CD4-positive, alpha-beta T cell treated with Interleukin-17A for 4 hours (primary cell): ENCODE measurements at places on chromosomes 2 and 18.

DNA sequence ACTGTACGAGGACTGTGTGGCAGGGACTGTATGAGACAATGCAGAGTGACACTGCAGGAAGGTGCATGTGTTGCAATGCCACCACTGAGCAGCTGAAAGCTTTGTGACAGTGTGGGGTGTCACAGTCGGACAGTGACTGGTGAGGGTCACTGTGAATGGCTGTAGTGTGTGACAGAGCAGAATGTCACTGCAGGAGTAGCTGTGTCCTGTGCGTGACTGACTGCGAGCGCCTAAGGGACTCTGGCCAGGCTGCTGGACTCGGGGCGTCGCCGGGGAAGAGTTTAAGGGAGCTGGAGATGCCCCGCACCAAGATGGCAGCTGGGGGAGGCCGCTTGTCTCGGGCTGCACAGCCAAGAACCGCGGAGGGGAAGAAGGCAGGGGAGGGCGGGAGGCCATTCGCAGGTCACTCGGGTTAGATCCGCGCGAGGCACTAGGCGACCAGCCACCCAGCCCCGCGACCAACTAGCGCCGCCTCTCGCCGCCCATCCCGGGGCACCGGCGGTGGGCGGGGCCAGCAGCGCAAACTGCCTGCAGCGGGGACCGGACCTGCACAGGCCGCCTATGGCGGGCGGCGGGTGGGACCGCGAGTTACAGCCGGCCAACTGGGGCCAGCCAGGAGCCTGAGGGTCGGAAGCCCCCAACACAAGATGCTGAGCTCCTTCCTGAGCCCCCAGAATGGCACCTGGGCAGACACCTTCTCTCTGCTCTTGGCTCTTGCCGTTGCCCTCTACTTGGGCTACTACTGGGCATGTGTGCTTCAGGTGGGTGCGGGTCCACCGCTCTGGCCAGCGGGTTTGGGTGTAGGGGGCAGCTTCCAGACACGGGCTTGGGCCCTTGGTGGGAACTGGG, at the start of gene ABHD1:
Gene ABHD1, plus strand, starts transcription at position 514 of the 849 bp plus-strand sequence. Its CDS starts 134 bp downstream, at position 648.
- DNase-seq: peak; percentile 84

- no peak for DNase-seq
Measured at GRCh38 chr18:48905513-48905912, 45.3 kb downstream of the SMAD7 start.

DNA sequence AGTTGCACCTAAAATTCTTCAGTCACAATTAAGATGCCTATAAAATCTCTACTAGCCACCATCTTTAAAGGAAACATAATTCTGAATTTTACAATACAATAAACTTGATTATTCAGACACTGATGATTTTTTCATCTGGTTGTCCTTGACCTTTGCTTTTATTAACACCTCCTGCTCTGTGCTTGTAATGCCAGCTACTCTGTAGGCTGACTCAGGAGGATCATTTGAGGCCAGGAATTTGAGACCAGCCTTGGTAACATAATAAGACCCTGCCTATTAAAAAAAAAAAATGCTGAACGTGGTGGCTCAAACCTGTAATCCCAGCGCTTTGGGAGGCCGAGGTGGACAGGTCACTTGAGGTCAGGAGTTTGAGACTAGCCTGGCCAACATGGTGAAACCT, 38.3 kb downstream of the HAT1 start:
- DNase-seq: no peak

DNA sequence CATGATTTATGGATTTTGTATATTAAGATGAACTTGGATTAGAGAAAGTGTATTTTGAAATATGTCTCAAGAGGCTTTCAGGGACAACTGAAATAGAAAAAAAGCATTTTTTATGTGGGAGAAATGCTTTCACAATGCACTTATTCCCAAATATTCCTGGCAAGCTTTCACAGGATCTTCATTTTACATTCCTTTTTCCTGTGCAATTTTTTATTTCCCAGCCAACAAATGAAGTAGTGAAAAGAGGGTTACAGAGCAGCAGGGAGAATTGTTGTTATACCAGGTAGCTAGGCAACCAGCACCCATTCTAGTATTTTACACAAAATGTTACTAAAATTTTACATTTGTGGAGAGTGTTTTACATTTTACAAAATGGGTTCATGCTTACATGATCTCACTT, 167.0 kb upstream of the RPRM start:
- DNase-seq: no peak

GRCh38 chr2:105797298-105797819, 52.6 kb downstream of the NCK2 start:
- peak; percentile 54 for DNase-seq

- no peak for DNase-seq
Measured at GRCh38 chr2:144468823-144469595, 50.9 kb downstream of the ZEB2 start.

GRCh38 chr2:219426534-219427136, 8.0 kb upstream of the SPEG start:
- DNase-seq: no peak

DNA sequence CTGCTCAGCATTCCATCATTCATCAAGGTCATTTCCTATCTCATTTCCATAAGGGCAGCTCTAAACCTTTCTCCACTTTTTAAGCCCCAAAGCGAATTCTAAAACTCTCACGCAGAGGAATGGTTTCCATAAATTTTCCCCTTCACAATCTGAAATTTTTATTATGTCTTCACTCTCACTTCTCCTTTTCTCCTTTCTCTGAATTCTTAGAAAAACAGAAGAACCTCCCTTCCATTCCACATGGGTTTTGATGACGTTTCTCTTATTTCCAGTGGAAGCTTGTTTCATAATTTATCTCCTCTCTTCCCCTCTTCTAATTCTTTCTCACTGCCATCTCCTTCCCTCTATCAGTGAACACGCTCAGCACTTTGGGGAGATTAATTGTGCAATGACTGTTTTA, 97.3 kb downstream of the SPATS2L start:
- no peak for DNase-seq

- DNase-seq: no peak
Measured at GRCh38 chr2:64404743-64405142, 49.2 kb upstream of the LGALSL start.

- no peak for DNase-seq
Measured at GRCh38 chr2:227921648-227922047, 50.2 kb downstream of the DAW1 start.

DNA sequence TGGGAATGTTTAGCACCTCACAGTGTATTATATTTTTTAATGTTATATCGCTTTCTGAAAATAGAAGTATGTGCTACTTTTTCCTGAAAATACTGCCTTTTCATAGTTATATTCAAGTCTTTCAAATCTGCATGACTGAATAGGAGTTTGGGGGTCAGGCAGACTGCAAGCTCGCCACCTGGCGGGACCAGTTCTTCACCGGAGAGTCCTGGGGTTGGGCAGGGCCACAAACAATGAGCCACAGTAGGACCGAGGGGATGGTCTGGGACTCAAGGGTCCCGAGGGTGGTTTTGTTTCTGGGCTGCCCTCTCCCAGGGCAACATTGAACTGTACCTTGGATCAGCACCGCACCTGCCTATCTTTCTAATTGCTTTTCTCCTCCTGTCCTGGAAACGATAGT, 70.6 kb downstream of the VWA3B start:
- no peak for DNase-seq

DNA sequence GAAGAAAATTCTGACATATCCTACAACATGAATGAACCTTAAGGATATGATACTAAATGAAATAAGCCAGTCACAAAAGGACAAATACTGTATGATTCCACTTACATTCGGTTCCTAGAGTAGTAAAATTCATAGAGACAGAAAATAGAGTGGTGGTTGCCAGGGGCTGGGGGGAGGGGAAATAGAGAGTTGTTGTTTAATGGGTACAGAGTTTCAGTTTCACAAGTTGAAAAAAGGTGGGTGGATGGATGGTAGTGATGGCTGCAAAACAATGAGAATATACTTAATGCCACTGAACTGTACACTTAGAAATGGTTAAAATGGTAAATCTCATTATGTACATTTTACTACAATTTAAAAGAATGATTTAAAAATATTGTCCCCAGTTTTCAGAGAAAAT, 53.3 kb upstream of the NFU1 start:
- DNase-seq: peak; percentile 17

DNA sequence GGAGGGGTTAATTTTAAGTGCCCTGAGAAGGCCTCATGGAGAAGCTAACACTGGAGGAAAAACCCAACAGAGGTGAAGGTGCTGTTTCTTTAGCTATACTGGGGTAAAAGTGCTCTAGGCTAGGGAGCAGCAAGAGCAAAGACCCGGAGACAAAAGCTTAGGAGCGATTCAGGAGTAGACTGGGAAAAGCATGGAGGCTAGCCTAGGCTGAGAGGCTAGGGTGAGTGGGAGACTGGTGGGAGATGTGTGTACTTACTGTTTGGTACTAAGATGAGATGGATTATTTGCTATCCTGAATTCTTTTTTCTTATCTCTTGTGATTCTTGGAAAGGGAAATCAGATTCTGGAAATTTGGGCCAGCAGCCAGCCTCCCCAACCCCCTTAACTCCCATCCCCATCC, 2.0 kb downstream of the GIGYF2 start:
- no peak for DNase-seq

- peak; percentile 60 for DNase-seq
Measured at GRCh38 chr2:43132683-43133301, 93.6 kb downstream of the ZFP36L2 start.
